ENCODE measurements at places on chromosomes 7 and 10.

DNA sequence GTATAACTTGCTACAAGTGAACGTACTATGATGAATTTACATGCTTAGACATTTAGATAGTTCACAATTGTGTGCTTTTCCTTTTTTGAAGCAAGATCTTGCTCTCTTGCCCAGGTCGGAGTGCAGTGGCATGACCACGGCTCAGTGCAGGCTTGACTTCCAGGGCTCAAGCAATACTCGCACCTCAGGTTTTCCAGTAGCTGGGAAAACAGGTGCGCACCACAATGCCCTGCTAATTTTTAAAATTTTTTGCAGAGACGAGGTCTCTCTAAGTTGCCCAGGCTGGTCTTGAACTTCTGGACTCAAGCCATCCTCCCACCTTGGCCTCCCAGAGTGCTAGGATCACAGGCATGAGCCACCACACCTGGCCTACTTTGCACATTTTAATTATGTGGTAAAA, 1.8 kb downstream of the GPR15LG start:
- no peak for DNase-seq

DNA sequence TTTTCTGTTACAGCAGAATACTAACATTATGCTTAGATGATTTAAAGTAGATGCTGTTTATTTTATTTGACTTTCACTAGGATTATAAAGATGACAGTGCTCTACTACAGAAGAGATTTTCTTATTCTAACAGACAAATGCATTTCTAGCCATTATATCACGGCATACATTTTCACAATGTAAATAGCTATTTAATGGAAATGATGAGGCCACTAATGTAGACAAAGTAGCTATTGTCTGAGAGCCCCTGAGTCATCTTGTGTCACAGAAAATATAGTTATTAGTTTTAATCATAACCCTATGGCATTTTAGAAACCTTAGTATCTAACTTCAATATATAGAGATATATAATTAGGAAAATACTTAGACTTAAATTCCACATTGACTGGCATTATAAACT, 158.0 kb upstream of the AHR start:
- no peak for DNase-seq

GRCh38 chr7:121609208-121609607, 213.1 kb upstream of the FAM3C start:
- no peak for DNase-seq

- DNase-seq, result no peak
Observed at GRCh38 chr7:31445686-31446355, 68.1 kb upstream of the ITPRID1 start.

DNA sequence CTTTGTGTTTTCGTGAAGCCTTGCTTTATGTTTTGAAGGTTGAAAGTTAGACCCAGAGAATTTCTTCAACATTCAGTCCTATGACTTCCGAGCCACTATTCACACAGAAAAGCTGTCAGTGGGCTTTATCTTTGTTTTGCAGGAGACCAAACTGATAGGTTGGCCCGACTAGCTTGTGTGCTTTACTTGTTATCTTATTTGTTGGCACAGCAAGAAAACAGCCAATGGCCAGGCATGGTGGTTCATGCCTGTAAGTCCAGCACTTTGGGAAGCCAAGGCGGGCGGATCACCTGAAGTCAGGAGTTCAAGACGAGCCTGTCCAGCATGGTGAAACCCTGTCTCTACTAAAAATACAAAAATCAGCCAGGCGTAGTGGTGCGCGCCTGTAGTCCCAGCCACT, 16.0 kb upstream of the GDI2 start:
- DNase-seq, result no peak

GRCh38 chr7:22588351-22588750, 88.4 kb upstream of the STEAP1B start:
- DNase-seq, result no peak

- peak; percentile 36 for DNase-seq
Observed at GRCh38 chr10:110992006-110992800, 72.8 kb downstream of the SHOC2 start.

Measured in kidney tubule cell (primary cell).